Hematopoietic multipotent progenitor cell (in vitro differentiated cells): ENCODE measurements at places on chromosomes 7 and 10.

- no peak for DNase-seq
These were observed 183.4 kb upstream of the TCF7L2 start for GRCh38 chr10:112766636-112767035.

DNA sequence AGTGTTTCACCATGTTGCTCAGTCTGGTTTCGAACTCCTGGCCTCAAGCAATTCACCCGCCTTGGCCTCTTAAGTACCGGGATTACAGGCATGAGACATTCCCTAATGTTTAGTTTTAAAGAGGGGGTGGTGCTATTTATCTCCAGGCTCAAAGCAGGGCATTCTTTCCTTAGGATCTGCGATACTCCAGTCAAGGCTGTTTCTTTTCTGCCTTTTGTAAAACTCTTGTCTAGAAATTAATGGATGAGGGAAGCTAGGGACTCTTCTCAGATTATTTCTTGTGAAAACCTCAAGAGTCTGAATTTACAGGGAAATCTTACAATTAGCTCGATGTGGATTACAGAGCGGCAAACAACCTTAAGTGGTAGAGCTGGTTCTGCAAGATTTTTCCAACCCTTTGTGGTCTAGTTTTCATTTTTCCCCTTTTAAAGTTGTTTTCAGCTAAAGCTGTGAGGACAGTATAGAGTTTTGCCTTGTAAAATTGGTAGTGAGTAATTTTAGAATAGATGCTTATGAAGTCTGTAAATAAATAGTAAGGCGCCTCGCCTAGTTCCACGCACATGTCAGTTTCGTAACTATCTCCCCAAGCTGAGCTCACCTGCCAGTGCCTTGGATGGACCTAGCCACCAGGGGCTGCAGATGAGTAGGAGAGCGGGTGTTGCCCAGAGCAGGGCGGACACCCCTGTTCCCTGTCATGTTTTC is 53.1 kb downstream of the CUX1 start:
- no peak for DNase-seq

- DNase-seq, result no peak
These were observed 65.3 kb downstream of the RBM20 start for GRCh38 chr10:110709444-110709828.

- DNase-seq, result no peak
These were observed 5.8 kb downstream of the FBH1 start for GRCh38 chr10:5895804-5896203.

- no peak for DNase-seq
These were observed 7.2 kb downstream of the ZNF467 start for GRCh38 chr7:149766135-149766675.

DNA sequence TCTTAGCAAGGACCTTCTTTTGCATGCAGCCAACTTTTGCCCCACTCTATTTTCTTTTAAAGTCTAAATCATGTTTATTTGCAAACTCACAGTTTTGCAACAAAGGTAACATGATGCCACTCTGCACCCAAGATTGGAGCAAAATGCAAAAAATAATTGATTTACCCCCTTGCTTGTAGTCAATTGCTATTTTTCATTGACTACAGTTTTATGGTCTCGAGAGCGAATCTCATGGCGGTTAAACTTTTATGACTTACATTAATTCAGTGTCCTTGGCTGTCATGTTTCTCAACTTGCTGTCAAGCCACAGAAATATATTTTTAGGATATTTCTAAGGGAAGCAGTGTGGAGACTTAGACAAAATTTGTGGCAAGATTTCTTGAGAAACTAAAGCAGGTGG is 110.0 kb upstream of the JCAD start:
- no peak for DNase-seq

DNA sequence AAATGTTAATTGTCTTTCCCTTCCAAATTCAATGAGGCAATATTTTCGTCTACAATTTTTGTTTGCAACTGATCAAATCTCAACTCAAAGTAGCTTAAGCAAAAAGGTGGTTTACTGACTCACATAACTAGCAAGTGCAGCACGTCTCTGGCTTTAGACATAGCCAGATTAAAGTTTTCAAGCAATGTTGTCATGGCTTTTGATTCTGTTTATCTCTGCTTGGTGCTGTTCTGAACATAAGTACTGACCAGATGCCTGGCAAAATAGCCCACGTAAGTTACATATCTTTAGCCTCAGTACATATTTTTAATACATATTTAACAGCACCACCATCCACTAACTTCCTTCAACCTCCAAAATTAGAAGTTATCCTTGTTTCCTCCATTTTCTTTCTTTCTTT is 877.9 kb downstream of the KCNMA1 start:
- DNase-seq, result no peak

DNA sequence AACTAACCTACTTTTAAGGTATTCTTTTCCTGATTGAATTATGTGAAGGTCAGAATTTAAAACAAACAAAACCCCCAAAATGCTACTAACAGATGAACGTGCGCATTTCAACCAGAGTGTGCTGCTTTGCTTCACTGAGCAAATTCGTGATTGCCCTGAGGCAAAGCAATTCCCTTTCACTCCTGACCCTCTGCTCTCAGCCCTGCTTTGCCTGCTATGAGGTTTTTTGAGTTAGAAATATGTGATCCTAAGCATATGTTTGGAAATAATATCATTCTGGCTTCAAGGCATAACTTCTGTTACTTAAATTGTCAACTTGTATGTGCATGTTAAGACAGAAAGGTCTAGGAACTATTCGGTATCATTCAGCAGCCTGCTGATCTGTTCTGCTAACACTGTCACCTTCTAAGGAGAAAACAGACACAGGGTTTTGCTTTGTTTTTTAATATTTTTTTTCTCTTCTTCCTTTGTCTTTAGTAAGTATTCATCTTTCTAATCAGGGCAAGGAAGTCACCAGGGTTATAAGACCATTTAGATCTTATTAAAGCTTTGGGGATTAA is 124.2 kb downstream of the GNAT3 start:
- DNase-seq, result no peak

DNA sequence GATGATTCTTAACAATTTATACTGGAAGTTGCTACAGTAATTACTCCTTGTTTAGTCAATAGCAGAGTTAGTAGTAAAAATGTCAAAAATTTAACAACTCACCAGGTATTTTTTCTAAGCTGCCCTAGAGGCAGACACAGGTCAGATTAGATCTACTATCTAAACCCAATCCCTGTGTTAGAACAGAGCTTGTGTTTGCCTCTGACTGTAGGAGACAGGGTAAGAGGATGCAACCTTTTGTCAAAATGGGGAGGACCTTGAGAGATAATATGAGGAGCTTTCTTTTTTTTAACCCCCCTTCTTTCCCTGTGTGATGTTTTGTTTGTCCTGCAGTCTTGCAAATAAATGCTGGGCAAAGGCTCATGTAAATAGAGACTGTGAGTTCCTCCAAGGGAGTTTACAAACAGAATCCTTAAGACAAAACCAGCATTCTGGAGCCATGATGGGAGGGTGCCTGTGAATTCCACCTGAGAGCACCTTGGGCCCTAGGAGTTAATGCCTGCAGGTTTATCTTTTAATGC is 353.1 kb downstream of the GATA3 start:
- DNase-seq, result no peak

DNA sequence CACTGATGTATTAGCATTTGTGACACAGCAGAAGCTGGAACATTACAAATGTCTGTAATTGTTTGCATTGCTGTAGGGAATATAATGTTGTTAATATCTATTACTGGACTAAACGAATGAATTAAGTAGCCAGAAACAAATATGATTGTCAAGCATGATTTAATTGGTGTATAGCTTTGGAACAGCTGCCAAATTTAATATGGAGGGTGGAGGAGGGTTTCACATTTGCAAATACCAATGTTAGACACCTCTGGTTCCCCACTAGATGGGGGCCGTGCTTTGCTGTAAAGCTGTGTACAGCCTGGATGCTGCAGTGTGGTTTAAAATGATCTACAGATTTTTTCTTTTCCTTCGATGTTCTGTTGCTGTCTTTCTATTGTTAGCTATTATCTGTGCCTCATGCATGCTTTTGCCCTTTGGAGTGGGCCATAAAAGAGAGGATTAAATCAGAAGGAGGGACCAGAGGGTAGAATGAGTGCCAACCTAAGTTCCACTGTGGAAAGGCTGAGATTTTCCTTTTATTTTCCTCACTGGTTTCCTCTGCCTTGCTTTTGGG is 23.1 kb downstream of the DNAJB9 start:
- DNase-seq, result no peak

GRCh38 chr10:60784641-60785040 is 6.4 kb downstream of the CDK1 start:
- DNase-seq, result no peak

DNA sequence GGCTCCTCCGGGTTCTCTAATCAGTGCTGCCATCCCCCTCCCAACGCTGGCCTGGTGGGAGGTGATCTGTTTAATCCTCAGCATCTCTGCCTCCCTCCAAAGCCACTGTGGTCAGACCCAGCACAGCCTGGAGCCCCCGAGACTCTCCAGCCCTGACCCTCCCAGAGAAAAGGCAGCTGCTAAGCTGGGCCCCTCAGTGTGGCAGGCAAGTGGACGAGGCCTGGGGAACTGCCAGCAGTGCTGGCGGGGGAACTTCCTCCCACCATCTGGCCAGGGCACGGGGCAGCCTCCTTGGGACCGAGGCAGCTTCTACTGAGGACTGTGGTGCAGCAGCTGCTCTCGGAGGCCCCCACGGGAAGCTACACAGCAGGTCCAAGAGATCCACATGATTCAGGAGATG is 51.1 kb downstream of the DPYSL4 start:
- DNase-seq, result no peak

- no peak for DNase-seq
These were observed 4.5 kb upstream of the LMTK2 start for GRCh38 chr7:98102170-98102569.

- no peak for DNase-seq
These were observed 108.7 kb downstream of the TCF7L2 start for GRCh38 chr10:113058523-113059370.

DNA sequence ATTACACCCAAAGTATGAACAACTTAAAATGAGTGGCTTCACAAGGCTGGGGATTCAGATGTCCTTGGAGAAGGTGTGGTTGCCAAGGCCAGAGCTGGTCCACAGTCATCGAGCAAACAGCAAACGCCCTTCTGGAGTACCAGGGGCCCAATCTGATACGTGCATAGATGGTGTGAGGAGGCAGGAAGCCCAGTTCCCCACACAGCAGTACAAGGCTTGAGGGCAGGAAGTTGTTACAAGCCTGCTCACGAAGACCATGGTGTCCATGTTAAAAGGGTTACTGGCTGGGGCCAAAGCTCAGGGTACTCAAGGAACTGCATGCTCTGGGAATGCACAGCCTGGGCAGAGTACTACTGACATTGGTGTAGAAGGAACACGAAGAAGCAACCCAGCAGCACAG is 4.6 kb upstream of the ANKRD26 start:
- DNase-seq, result no peak

- DNase-seq, result no peak
These were observed 55.0 kb downstream of the SNX10 start for GRCh38 chr7:26346611-26347203.

DNA sequence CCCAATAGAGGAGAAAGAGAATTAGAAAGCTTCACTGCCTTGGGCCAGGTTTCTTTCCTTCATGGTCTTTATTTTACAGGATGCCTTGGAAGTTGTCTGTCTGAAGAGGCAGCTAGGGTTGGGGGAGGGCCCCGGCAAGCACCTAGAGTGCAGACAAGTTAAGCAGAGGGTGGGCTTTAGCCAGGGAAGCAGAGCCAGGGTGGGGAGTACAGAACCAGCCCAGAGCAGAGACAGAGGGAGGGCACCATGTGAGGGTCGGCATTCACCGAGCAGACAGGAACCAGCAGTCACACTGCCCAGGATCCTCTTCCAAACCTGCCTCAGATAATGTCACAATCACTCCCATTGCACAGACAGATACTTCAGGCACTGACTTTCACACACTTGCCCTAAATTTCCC is 75.9 kb downstream of the ADARB2 start:
- no peak for DNase-seq

DNA sequence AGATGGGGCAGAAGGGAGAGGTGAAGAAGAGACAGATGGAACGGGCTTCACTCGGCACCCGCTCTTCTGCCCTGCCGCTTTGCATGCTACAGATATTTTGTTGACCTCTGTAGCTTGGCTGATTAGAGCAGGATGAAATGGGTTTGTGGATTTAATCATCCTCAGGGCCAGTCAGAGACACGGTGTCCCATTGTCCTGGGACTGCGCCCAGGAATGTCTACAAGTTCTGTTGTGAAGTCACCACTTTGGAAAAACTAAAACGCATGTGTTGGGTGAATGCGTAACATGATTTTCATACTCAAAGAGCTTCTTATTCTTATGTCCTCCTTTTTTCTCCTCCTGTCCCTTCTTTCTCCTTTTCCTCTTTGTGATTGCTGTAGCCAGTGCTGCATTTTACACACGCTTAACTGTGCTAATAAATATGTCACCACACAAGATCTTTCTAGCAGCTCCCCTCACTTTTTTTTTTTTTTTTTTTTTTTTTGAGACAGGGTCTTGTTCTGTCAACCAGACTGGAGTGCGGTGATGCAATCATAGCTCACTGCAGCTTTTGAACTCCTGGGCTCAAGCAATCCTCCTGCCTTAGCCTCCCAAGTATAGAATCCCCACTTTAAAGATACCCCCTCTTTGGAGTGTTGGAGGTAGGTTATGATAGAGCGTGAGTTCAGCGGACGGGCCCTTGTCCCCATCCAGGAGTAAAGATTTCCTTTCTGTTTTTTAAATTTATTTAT is 3.4 kb downstream of the CPA4 start:
- no peak for DNase-seq

GRCh38 chr7:95334447-95334846 is 10.1 kb upstream of the PON1 start:
- DNase-seq, result no peak

DNA sequence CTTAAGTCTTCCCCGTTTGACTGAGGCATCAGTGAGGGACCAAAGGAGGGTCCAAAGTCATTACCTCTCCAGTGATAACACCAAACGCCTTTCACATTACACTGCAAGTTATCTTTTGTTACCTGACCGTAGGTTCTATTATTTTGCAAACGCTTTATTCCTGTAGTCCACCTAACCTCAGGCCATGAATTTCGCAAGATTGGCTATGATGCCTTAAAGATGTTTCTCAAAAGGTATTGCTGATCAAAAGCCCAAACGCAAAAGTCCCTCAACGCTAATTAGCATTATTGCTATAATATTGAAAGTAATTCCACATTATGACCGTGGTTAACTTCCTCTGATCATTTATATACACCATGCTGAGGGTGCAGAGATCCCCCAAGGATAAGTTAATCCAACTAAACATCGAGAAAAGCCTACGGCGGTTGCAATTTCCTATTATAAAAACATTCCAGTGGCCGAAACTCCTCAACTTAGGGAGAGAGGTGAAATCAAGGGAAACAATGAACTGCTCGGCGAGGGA is 649 bp downstream of the DNA2 start:
- DNase-seq, result no peak

GRCh38 chr10:79248341-79249185 is 98.7 kb upstream of the PPIF start:
- no peak for DNase-seq

GRCh38 chr10:69766161-69766910 is 35.4 kb upstream of the COL13A1 start:
- DNase-seq, result no peak

DNA sequence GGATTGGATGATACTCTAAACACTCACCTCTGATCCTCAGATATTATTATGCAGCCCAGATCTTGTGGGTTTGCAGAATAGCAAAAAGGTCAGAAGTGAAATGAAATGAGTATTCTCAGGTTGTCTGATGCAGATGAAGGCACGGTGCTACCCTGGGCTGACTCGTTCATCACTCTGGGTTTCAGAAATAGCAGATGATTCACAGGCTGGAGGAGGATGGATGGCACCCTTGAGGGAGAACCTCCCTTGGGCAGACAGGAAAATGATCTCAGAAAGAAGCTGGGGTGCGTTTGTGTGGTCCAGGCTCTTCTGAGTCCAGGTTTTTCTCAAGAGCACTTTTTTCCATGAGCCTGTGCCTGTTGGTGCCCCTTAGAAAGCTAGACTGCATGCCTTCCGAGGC is 515.8 kb upstream of the MKI67 start:
- no peak for DNase-seq
